ENCODE measurements at places on chromosomes 7 and 10.

DNA sequence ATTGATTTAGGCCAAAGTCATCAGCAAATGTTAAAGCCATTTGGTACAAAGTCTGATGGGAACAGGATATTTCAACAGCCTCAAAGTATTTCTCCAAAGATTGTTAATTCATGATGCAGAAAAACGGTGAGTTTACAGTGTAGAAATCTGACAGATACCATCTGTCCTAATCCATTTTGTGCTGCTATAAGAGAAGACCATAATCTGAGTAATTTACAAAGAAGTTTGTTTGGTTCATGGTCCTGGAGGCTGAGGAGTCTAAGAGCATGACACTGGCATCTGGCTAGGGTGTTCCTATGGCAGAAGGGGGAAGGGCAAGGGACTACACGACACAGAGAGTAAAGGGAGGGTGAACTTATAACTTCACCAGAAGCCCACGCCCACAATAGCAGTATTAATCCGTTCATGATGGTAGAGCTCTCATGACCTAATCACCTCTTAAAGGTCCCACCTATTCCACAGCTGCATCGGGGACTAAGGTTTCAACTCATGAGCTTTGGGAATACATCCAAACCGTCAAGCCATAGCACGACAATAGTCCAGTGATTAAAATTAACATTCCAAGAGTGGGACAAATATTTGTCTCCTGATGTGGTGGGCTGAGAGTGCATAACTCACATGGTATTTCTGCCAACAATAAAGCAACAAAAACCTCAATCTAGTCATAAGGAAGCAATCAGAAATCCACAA is 298.6 kb upstream of the AKR1E2 start:
- DNase-seq: no peak

- no peak for DNase-seq
Measured at GRCh38 chr10:114246679-114247305, 7.7 kb downstream of the VWA2 start.

- no peak for DNase-seq
Measured at GRCh38 chr10:127415901-127416581, 133.1 kb upstream of the NPS start.

DNA sequence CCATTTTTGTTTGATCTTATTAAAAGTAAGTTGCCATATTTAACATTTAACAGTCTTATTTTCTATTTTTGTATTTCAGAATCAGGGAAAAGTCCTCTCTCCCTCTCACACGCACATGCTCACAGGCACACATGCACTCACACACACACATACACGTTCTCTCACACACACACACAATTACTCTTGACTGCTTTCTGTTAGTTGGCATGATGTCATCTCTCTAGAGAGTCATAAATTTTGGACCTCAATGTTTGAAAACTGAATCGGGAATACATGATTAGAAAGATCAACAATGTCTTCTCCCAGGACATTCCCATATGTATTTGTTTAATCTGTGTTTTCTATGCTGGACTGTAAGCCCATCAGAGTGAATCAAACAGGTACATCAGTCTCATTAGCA is 165.7 kb upstream of the AHR start:
- no peak for DNase-seq

- no peak for DNase-seq
Measured at GRCh38 chr10:10223131-10223530, 794.5 kb upstream of the CELF2 start.

GRCh38 chr10:120260456-120260855 is 196.6 kb upstream of the PLPP4 start:
- DNase-seq: no peak

GRCh38 chr7:51014811-51015210 is 232.1 kb upstream of the GRB10 start:
- DNase-seq: no peak

- no peak for DNase-seq
Measured at GRCh38 chr7:122329145-122329802, 24.7 kb upstream of the FEZF1 start.

DNA sequence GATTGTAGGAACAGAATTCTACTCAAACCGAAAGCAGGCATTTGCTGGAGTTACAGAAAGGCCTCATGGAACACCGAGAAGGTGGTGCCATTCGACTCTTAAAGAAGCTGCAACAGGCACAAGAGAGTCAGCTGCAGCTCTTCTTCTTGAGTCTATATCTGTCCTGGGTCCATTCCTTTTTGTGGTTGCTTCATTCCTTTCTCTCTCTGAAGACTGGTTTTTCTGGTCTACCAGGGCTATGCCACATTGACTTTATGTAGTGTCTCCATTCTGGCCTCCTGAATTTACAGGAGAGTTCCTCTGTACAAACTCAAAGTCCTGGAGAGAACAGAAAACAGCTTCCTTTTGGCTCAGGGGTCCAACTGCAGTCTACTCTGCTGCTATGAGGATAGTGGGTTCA is 132.8 kb downstream of the CFTR start:
- no peak for DNase-seq

DNA sequence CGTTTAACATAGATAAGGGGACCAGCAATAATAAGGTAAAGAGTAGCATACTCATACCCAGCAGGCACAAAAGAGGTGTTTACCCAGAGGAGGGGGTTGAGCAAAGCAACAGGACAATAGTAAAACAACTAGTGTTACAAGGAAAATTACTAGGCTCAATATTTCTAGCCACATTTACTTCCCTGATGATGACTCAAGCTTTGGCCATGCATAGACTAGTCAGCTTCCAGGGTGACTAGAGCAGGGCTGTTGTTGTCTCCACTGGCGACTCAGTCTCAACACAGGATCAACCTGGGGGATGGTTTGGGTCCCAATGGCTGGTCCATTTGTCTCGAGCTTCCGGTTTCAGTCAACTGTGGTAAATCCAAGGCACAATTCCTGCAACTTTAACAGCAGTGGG is 217.7 kb upstream of the KCND2 start:
- no peak for DNase-seq

GRCh38 chr7:10537764-10538163 is 435.9 kb upstream of the PHF14 start:
- no peak for DNase-seq

DNA sequence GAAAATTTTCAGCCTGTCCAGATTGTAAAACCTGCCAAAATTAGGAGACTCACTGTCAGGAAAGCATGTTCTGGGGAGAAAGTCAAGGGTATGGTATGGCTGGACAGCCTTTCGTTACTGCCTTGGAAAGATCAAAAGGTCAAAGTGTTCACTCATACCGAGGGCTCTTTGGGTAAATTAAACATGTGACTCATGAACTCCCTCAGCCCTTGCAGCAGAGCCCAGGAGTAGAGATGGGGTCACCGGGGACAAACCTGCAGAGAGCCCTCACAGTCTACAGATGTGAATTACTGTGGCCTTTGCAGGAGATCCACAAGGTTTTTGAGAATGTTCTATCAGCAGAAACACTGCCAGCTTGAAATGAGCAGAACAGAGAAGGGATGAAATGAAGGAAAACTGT is 275.7 kb downstream of the KLF6 start:
- DNase-seq: no peak

- DNase-seq: no peak
Measured at GRCh38 chr10:66301078-66301477, 624.8 kb upstream of the LRRTM3 start.

- no peak for DNase-seq
Measured at GRCh38 chr7:46839651-46840050, 742.3 kb downstream of the TNS3 start.

- no peak for DNase-seq
Measured at GRCh38 chr10:132587175-132587574, 49.6 kb downstream of the INPP5A start.

DNA sequence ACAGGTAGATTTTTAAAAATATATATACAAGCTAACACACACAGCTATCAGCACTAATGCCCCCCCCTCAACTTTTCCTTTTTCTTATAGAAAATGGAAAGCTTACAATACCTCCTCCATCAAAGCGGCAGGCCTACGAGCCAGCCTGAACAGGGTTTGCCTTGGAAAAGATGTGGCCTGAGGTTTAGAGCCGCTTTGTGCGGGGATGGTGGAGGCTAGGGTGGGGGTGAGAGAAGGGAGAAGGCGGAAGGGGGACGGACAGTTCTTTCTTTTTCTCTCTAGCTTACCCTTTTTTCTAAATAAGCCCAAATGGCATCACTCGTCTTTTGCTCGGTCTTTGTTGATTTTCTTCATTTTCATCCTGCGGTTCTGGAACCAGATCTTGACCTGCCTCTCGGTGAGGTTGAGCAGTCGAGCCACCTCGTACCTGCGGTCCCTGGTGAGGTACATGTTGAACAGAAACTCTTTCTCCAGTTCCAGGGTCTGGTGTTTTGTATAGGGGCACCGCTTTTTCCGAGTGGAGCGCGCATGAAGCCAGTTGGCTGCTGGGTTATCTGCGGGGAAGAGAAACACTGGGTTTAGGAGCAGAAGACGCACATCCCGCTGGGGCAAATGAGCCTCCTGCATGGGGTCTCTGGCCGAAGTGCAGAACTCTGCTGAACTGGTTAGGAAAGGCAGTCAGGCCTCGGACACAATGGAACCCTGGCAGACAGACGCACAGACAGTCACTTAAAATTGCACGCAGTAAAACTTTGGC is 1.9 kb downstream of the HOXA9 start:
- DNase-seq: no peak

GRCh38 chr10:116669080-116669479 is 48.3 kb downstream of the PNLIPRP2 start:
- DNase-seq: no peak

DNA sequence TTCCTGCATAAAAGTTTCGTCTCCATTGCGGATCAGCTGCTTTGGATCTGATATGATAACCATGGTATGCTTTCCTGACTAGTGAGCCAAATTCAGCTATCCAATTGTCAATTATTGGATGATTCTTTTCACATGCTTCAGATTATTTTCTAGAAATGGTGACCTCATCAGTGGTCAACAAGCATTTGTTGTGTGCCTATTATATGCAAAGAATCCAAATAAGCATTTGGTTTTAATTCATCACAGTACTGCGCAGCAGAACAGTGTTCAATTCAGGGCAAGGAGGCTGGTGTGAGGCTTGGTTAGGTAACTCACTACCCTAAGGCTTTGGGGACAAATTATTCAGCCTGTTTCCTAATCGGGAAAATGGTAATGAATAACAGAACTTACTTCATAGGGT is 200.5 kb downstream of the SKAP2 start:
- DNase-seq: no peak

DNA sequence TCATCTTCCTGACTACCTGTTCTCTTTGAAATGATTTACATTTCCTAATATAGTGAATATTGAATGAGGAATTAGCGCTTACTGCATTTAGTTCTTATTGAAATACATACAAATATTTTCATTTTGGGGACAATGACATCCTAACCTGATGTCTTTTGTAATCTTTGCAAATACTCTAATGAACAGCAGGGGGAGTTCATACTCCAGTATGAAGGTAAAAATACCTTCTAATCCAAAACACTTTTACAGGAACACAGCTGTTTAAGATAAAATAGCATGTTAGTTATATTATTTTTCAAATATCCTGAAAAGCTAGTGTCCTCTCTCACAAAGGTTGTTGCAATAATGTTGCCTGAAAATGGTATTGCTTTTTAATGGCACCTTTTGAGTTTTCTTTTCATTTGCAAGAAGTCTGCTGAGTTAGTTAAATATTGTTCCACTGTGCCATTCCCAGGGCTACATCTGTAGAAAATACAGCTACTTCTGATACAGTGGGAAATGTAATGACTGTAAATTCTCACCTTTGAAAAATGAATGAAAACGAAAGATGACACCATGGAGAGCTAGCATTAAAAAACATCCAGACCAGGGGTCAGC is 400.0 kb downstream of the PHF14 start:
- DNase-seq: no peak

- DNase-seq: peak; percentile 65
Measured at GRCh38 chr10:12710594-12711349, 290.7 kb downstream of the CCDC3 start.

GRCh38 chr10:132098539-132099388 is 33.0 kb downstream of the JAKMIP3 start:
- DNase-seq: no peak

DNA sequence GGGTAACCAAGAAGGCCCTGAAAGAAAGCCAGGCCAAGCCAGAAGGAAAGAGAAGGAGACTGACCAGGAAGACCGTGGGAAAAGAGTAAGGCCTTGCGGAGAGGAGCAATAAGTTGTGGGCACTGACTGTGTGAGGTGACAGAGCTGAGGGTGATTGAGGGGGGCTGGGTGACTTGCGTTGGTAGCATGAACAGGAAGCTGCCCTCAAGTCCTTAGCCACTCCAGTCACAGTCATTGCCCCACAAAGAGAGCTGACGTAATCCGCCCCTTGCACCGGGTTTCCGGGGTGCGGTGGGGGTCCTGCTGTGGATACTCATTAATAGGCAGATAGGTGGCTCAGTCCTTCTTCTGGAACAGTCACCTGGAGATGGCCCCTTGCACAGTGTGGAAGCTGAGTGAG is 16.1 kb upstream of the DMBT1 start:
- DNase-seq: no peak

DNA sequence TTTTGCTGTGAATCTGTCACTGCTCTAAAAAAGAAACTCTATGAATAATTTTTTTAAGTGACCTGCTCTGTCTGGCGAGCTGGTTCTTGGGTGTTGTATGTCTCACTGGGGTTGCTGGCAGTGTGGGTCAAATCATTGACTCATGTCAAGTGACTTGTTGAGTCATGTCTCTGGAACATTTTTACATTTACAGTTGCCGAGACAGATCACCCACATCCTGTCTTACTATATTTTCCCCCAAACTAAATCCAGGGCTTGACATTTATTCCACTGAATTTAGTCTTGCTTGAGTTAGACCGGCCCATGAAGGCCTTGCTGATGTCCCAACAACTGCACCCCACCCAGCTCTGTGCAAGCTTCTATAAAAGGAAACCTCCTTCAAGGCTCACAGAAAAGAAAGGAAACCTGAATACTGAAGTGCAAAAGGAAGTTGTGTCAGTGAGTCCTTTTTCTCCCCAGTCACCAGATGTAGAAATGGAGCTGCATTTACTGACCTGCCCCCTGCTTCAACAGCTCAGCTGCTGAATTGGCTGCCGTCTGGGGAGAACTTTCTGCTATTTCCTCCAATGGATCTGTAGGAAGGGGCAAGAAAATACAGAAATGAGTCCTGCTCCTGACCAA is 290.3 kb downstream of the TNS3 start:
- peak; percentile 34 for DNase-seq

- DNase-seq: no peak
Measured at GRCh38 chr10:14022954-14023672, 307.6 kb downstream of the FRMD4A start.

DNA sequence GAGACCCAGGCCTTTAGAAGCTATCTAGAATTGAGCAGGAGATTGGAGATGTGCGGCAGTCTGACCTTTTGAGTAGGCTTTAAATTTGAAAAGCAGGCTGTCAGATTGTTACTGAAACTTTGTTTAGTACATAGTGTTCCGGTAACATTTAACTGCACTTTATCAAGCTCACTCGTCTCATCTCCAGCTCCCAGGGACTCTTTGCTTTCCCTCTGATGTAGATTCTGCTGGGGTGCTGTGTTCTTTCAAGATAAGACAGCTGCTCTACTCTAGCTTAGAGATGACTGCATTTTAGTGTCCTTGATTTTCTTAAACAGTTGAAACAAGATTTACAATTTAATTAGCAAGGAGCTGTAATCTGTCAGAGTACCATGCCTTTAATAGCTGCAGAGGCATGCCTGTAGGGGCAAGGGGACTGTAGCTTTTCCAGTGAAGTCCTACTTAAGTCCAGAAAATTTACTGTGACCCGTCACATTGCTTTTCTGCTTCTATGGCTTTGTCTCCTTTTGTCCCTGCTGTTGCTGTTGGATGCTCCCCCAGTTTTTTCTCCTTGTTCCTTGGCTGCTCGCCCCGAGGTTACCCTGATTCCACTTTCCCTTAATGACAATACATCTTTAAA is 56.4 kb upstream of the MTPN start:
- no peak for DNase-seq
